ENCODE measurements at places on chromosomes 5 and 9.

- DNase-seq, result no peak
Measured at GRCh38 chr5:1171340-1171941, 30.0 kb upstream of the SLC6A19 start.

GRCh38 chr9:113844466-113844865, 31.6 kb upstream of the ZNF618 start:
- DNase-seq, result no peak

- DNase-seq, result peak; percentile 16
Measured at GRCh38 chr5:142977363-142978051, 207.3 kb downstream of the ARHGAP26 start.

DNA sequence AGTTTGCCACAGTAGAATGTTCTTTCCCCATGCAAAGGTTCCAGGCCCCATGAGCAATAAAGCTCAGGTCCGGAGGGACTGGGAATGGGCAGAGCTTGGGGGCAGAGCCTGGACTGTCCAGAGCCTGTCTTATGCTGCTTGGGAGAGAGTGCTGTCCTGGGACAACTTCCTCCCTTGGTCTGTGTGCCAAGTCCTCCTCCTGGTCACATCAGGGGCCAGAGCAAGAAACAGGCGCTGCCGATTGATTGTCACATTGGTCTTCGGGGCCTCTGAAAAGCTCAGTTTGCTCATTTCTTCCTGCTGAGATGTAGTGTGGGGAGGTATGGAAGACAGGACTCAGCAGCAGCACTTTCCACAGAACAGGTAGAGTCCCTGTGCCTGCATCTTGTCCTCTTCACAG, 54.0 kb upstream of the FCN1 start:
- DNase-seq, result no peak

GRCh38 chr9:8718121-8718725, 918.6 kb upstream of the DMAC1 start:
- no peak for DNase-seq

DNA sequence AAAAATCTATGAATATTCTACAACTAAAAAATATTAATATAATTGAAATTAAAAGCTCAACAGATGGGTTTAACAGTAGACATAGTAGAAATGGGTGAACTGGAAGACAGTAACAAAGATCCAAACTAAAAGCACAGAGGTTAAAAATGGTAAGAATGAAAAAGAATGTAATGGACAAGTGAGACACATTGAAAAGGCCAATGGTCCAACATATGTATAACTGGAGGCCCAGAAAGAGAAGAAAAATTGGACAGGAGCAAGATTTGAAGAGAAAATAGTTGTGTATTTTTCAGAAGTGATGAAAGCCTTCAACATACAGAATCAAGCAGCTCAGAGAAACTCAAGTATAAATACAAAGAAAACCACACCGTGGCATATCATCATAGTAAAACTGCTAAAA, 58.6 kb downstream of the PCDHGC5 start:
- DNase-seq, result no peak

GRCh38 chr9:69971643-69972449, 71.8 kb upstream of the MAMDC2 start:
- no peak for DNase-seq

Data from activated CD8-positive, alpha-beta memory T cell treated with anti-CD3 and anti-CD28 coated beads for 1 hour (primary cell).